Fibroblast of villous mesenchyme (primary cell): ENCODE measurements at places on chromosomes 12 and 14. TPM values are rescaled to one million over a fixed set of nuclear protein-coding genes. Genes with fewer than 3 reads are reported as not detected.

The DEGS2 gene
- not detected in 2 replicates for total RNA-seq

The C12orf42 gene
- not detected in 2 replicates for total RNA-seq

The TTC9 gene
- under 0.01 TPM in 2 replicates for total RNA-seq

The AHNAK2 gene
- total RNA-seq, result 32.2 and 32.4 TPM in 2 replicates
